ENCODE measurements at places on chromosomes 5 and 9. TPM values are rescaled to one million over a fixed set of nuclear protein-coding genes. Genes with fewer than 3 reads are reported as not detected.
A peak's percentile ranks its signal among the peaks of the same experiment; 100 is the strongest.

Gene CRB2
- 5.3 TPM for total RNA-seq

Gene IARS1
- total RNA-seq, result 154 TPM

Gene DCTN3
- total RNA-seq, result 108 TPM

Gene ZBTB6
- 88.0 TPM for total RNA-seq

Gene BNC2
- total RNA-seq, result 1.6 TPM

Gene FBN2
- total RNA-seq, result 8.6 TPM

Gene PCDHAC2
- 33.5 TPM for total RNA-seq

Gene CDX1
- total RNA-seq, result not detected

GRCh38 chr5:90097082-90097477 is 312.5 kb downstream of the CETN3 start:
- DNase-seq, result no peak

GRCh38 chr9:84439250-84439649 is 98.7 kb upstream of the SLC28A3 start:
- no peak for DNase-seq

DNA sequence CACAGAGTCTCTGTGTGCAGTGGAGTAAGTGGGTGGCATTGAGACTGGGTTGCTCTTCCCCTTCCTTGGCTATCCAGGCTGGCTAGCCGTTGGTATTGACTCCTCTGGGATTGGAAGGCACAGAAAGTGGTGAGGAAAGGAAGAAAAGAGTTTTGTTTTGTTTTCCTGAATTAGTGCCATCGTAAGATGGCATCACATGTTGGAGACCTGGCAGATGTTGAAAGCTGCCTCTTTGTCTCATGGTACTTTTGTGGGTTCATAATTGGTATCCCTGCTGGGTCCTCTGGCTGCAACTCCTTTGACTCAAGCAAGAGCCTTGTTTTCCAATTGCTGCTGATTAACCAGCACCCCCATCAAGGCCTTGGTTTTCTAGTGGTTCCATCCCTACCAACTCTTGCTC is 293.8 kb downstream of the PDE4D start:
- peak; percentile 8 for DNase-seq

DNA sequence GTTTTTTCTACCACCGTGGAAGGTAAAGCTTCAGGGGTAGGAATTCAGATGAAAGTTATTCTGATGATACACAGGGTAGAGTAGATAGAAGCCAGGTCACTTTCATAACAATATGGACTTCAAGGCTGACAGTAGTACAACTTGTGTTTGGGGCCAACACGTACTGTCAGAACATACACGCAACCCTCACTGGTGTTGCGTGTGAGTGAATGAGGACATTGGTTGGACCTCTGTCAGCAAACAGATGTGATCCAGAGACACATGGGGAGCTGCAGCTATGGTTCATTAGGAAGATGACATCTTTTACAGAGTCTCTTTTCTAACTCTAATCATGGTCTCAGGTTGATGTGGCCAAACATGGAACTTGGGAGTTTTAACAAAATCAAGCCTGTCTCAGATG is 70.1 kb upstream of the MOCS2 start:
- DNase-seq, result no peak

DNA sequence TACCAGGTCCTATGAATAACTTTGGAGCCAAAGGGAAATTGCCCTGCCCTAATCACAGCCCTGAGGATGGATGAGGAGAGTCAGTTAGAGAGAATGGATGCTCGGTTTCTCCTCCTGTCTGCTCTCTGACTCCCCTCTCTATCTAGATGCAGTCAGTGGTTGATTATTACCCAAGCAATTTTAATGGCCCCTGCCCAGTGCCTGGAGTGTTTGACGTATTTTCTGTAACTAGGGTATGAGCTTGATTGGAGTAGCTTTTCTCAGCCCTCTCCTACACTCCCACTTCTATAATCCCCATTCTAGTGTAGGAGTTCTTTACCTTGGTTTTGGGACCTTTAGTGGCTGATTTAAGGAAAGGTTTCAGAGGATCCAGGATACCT is 60.4 kb downstream of the DOCK2 start:
- DNase-seq, result no peak

DNA sequence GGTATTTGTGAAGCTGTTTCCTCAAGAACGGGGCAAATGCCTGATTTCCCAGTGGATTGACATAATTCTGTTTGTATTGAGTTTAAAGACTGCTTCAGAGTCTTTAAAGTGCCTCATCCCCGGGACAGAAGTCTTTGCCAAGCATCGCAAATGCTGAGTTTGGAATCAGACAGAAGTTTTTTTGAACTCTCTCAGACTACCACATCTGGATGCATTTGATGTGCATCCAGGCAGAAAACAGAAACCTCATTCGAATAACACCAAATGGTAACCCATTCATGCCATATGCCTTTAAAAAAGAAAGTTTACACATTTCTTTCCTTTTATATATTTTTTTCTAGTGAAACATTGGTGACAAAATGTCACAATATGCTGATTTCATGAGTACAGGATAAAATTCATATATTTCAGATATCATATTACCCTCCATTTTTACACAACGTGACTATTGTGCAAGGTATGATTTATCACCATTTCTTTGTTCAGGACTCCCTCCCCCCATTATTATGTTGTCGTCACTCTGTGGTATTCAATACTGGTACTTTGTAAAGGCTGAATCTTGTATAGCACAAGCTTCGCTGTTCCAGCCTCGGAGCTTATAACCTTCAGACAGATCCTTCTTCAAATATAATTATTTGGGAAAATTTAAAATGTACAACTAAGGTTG is 91.1 kb downstream of the ZNF608 start:
- no peak for DNase-seq

- peak; percentile 84 for DNase-seq
Observed at GRCh38 chr9:127979333-127980059, 1.3 kb downstream of the EEIG1 start.

- no peak for DNase-seq
Observed at GRCh38 chr9:6889868-6890267, 132.1 kb downstream of the KDM4C start.

GRCh38 chr9:76342858-76343257 is 51.4 kb downstream of the RFK start:
- DNase-seq, result no peak

DNA sequence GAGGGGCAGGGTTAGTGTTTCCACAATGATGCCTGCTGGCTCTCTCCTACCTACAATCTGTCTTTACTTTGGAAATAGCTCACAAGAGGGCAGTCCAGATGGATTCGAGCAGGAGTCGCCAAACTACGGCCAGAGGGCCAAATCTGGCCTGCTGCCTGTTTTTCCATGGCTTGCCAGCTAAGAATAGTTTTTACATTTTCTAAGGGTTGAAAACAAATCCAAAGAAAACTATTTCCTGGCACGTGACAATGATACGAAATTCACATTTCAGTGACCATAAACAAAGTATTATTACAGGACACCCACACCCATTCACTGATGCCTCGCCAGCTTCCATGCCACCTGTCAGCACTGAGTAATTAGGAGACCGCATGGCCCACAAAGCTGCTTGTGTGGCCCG is 162.9 kb upstream of the WWC1 start:
- DNase-seq, result no peak

DNA sequence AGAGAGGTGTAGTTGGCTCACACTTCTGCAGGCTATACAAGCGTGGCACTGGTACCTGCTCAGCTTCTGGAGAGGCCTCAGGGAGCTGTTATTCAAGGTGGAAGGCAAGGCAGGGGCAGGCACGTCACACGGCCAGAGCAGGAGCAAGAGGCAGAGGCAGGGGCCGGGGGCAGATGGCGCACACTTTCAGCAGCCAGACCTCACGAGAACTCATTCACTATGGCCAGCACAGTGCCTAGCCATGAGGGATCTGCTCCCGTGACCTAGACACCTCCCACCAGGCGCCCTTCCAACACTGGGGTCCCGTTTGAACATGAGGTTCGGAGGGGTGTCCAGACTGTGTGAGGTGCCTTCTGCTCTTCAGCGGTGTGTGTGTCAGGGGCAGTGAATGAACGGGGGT is 71.0 kb upstream of the FCN1 start:
- no peak for DNase-seq

DNA sequence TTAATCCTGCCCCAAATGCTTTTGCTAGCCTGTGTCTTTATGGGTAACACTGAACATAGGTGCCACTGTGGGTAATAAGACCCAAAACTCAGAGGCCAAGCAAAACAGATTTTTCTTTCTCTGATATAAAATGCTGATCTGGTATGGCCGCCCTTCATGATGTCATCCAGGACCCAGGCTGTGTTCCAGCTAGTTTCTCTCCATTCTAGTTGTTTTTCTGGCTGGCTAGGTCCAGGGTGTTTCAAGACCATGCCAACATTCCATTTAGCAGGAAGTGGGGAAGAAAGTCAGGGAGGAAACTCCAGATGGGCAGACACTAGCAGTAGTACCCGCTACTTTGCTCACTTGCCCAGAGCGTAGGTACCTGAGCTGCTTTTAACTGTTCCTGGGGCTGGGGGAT is 183.9 kb upstream of the OTULINL start:
- no peak for DNase-seq

DNA sequence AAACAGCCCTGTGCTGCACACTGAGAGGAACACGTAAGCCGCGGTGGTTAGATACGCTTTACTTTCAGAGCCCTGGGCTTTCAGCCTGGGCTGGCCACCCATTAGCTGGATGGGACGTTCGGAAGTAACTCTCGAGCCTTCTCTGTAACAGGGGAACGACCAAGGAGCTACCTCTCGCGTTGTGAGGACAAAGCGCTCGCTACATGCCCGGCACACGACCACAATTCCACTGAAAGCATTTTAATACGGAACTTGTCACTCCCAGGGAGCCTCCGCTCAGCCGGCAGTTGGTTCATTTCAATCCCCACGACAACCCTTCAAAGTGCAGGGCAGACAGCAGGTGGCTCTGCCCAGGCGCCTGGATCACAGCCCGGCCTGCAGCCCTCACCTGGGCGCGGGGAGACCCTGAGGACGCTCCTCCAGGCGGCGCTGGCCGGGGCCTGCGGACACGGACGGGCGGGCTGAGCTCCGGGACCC is 368 bp downstream of the SURF1 start:
- DNase-seq, result no peak

GRCh38 chr9:10112070-10112469 is 500.7 kb downstream of the PTPRD start:
- no peak for DNase-seq

DNA sequence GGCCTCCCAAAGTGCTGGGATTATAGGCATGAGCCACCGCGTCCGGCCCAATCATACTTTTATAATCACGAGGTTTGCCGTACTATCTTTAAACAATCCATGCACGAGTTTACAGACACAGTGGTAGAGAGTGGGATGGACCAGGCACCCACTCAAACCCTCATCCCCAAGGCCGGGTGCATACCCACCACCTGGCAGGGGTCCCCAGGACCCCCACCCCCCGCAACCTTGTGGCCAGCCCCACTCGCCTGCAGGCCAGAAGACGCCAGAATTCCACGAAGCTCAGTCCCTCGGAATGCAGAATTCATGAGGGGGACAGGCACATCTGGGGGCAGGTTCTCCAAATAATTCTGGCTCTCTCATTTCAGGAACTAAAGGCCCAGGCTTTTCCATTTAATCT is 17.1 kb downstream of the NACC2 start:
- no peak for DNase-seq

GRCh38 chr9:136624184-136624951 is 38.3 kb upstream of the EGFL7 start:
- DNase-seq, result no peak

DNA sequence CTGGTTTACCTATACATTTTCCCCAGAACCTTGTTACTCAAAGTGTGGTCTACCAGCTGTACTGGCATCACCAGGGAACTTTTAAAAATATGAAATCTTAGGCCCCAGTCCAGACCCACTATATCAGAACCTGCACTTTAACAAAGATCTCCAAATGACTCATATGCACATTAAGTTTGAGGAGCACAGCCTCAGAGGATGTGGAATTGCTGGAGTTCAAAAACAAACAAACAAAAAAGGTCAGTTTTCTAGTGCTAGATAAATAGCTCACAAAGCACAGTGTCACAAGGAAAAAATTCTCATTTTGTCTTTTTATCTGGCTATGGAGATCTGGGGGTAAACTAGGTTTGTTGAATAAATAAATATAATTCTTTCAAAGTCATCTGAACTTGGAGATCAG is 68.9 kb upstream of the ANKRD55 start:
- DNase-seq, result no peak

GRCh38 chr5:41097642-41098041 is 26.5 kb upstream of the MROH2B start:
- DNase-seq, result no peak

DNA sequence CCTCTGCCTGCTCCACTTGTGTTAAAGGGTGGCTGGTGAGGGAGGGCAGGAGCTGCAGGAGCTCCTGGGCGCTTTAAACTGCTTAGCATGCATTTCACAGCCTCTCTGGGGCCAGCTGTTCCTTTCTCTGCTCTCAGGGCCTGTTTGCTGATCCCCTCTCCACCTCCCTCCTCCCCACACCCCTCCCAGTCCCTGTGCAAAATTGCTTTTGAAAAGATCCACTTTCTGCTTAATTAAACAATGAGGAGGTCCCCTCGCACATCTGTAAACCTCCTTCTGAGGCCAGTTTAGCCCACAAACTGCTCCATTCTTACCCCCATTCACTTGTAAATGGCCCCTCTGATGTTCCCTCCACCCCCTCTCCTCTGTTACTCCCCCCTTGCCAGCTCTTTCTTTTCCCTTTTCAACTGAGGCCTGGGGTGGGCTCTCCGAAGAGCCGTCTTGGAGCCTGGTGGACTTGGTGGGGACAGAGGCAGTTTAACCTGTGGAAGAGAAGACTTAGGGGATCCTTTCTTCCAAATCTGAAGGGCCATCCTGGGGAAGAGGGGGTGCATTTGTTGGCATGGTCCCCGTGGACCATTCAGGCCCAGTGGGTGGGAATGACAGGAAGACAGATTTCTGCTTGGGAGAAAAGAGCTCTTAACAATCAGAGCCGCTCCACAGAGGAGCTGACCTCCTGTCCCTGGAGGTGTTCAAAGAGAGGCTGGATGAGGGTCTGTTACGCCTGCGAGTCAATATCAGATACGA is 12.0 kb downstream of the URM1 start:
- peak; percentile 44 for DNase-seq

- DNase-seq, result no peak
Observed at GRCh38 chr9:127711831-127712274, 3.6 kb downstream of the PTRH1 start.

DNA sequence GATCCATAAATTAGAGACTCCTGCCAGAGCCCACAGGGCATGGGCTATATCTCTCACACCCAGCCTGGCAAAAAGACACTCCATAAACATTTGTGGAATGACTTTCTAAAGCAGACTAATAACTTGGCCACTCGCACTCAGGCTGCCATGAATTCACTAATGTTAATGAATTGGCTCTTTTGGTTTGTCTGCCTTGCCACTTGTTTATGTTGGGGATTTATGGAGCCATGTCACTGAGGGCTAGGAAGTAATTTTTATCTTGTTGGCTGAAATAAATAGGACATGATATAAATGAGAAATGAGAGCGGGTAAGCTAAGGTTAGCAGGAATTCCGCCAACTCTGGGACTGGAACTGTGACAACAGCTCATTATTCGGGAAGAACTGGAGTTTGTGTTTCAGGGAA is 55.2 kb downstream of the DROSHA start:
- DNase-seq, result no peak

DNA sequence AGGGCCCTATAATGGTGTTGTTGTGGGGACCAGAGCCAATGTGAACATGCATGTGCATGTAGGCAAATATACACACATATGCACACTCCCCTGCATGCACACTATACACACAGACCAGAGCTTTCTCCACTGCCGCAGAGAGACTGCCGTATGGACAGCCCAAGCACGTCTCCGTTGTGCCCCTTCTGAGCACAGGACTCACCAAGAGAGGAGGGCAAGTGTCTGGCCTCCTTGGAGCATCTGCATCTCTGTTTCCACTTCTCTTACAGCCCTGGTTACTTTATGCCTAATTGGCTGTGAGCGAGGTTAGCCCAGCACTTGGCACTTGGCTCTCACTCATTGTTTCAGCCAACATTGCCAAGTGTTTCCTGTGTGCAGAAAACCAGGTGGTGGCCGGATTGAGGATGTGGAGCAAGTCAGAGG is 30.4 kb downstream of the CSF2 start:
- DNase-seq, result no peak

All from occipital lobe (tissue), 3 donors.